Activated CD4-positive, alpha-beta T cell treated with anti-CD3 and anti-CD28 coated beads for 36 hours (primary cell): ENCODE measurements at places on chromosomes 16 and 17. TPM values are rescaled to one million over a fixed set of nuclear protein-coding genes. Genes with fewer than 3 reads are reported as not detected.

MPV17L gene
- not detected for total RNA-seq

TPSD1 gene
- not detected for total RNA-seq

HS3ST3A1 gene
- total RNA-seq, result 0.27 TPM

KIF2B gene
- total RNA-seq, result not detected

SCARF1 gene
- total RNA-seq, result 1.2 TPM

- no peak for DNase-seq
These were observed 1.1 kb upstream of the CD19 start for GRCh38 chr16:28930652-28931051.

DNA sequence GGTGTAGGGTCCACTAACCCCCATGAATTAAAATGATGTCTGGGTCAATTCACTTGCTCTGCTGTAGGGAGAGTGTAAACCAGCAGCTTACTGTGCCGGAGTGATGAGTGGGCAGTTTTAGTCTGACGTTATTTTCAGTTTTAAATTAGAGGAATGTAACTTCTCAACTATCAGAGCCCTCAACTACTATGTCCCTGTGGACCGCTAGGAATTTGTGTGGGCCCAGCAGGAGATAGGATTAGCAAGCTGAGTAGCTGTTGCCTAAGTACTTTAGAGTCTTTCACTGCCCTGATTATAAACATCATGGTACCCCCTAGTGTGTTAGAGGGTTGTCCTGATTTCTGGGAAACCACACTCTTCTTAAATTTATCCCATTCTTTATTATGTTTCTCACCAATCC is 11.4 kb downstream of the MARVELD3 start:
- no peak for DNase-seq

DNA sequence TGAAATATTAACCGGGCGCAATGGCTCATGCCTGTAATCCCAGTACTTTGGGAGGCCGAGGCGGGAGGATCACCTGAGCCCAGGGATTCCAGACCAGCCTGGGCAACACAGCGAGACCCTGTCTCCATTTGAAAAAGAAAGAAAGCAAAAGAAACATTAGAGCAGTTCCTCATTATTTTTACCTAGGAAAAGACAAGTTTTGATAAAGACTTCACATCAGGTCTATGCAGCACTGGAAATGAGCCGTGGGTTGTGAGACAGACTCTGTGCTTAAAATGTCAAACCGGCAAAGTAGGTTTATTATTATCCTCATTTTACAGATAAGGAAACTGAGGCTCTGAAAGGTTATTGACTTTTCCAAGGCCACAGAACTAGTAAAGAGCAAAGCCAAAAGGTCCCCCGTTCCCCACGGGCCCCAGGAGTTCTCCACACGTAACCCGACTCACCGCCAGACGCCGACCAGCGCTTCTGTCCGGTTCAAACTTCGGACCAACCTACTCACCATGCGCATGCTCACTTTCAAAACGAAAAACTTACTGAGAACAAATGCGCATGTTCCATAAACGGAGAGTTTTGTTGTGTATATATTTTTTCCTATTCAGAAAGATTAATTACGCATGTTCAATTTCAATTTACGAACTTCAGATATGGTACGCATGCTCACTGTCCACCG is 356 bp downstream of the TUBD1 start:
- no peak for DNase-seq

DNA sequence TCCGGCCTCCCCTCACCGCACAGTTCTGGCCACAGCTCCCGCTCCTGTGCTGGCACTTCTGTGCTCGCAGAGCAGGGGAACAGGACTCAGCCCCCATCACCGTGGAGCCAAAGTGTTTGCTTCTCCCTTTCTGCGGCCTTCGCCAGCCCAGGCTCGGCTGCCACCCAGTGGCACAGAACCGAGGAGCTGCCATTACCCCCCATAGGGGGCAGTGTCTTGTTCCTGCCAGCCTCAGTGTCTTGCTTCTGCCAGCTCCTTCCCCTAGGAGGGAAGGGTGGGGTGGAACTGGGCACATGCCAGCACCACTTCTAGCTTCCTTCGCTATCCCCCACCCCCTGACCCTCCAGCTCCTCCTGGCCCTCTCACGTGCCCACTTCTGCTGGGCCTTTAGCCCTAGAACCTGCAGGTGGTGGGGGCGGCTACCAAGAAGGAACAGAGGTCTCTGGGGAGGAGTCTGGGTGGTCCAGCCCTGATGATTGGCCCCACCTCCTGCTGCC is 645 bp upstream of the ELMO3 start:
- peak; percentile 48 for DNase-seq

DNA sequence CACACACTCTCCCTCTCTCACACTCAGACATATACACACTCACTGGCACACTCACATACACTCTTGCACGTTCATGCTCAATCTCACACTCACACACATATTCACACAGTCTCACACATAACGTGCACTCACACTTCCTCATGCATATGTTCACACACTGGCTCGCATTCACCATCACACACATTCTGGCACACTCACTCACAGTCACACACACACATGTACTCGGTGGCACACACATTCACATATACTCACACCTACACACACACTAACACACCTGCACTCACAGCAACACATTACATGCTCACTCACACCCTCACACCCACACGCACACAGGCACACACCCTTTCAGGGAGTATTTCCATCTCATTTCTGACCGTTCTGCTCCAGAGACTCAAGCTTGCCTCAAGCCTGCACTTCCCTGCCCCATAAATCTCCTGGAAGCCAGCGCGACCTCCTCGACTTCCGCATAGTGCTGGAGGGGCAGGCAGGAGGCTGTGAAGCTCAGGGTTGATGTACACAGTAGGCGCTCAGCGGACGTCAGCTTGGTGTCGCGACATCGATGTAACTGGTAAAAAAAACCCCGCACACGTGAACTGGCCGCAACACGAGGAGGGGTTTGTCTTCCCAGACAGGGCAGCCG is 66.7 kb upstream of the FOXF1 start:
- no peak for DNase-seq

- peak; percentile 37 for DNase-seq
These were observed 20.7 kb downstream of the SLC43A2 start for GRCh38 chr17:1607971-1608320.

GRCh38 chr17:54937018-54937417 is 31.4 kb downstream of the COX11 start:
- no peak for DNase-seq

DNA sequence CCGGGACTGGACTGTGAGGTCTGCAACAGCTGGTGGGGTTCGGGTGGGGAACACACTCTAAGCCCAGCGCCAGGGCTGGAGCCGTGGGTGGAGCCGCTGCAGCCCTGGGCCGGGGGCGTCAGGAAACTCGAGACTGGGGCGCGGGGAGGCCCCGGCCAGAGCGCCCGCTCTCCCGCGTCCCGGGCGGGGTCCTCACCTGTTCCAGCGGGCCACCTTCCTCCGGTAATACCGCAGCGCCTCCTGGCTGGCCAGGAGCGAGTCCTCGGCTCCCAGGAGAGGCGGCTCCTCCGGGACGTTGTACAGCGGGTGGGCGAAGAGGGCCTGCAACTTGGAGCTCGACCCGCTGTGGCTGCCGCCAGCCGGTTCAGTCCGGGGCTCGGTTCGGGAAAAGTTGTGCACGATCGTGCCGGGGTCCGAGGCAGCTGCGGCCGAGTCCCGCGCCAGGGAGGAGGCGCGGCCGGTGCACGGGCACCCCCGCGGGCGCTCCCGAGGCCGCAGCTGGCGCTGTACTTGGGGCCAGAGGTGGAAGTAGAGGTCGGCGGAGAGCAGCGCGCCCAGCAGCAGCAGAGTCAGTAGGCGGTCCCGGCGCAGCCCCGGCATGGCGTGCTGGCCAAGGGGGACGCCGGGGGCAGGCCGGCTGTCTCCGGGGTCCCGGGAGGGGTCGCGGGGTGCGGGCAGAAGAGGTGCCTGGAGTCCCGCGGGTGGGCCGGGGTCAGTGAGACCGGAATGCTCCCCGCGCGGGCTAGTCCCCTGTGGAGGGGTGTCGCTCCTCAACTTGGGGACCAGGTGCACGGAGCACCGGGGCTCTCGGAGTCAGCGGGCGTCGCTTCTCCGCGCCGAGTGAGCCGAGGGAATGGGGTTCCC is 868 bp downstream of the FAM20A start:
- DNase-seq, result peak; percentile 24

DNA sequence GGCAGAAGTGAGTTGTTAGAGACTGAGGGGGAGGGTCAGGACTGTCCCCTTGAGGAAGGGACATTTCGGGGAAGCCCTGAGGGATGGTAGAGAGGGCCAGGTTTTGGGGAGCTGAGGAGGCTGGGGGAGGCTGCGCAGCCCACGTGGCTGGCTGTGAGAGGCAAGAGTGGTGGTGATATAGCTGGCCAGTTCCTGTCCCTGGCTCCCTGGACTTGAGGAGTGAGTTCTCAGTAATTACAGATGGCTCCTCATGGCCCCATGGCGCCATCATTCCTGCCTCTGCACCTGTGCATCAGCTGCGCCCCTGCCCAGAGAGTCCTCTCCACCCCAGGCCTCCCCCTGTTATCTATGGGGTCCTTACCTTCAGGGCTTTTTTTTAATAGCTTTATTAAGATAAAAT is 30.3 kb downstream of the MPRIP start:
- no peak for DNase-seq

DNA sequence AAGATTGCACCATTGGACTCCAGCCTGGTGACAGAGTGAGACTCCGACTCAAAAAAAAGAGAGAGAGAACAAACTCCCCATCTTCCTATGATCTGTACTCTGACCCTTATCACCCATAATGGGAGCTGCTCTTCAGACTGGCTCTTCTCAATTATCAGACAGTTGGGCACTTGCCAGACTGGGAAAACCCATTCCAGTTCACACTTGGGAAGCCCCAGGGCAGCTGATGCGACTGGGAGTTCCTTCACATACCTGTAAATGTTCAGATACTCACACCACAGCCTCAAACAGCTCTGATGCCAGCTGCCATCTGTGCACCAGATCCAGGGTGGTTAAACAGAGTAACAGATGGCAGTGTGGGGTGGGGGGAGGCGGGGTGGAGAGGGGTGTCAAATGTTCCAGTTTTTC is 23.8 kb upstream of the TMEM101 start:
- no peak for DNase-seq

DNA sequence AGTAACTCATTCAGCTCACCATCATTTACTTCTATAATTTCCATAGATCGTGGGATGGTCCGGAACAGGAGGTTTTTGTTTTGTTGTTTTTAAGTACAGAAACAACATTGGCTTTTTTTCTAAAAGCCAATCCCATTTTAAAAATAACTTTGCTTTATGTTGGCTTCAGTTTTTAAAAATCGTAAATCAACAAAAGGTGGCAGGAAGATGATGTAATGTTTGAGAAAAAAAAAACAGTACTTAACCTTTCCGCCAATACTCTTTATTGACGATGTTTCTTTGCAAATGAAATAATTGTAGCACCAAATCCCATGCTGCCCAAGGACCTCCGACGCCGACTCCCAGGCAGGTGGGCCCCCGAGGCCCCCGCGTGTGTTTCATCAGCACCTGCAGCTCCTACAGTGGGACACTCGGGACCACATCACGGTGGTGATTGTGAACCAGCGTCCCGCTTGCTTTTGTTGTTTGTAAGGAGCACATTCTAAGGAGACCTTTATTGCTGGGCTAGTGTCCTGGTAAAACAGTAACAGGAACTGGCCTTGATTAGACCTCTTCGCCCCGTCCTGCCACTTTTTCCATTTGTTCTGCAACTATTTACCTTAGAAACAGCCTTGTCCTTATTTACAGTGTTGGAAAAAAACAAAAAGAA is 140.2 kb upstream of the CHMP6 start:
- no peak for DNase-seq

DNA sequence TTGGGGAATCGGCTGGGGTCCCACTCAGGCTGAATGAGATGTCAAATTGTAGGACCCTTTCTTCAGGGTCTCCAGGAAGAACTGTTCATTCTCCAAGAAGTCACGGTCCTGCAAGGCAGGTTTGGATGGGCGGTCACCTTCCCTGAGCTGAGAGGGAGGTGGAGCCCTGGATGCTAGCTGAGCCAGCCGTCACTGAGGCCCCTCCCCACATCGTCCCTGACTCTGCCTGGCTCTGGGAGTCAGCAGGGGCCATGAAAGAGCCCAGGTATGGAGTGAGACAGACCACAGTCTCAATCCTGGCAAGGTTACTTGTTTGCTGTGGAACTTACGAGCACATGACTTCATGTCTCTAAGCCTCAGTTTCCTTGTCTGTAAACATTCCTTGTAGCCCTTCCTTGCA is 6.0 kb upstream of the MRPL38 start:
- no peak for DNase-seq

- no peak for DNase-seq
These were observed 65.7 kb downstream of the FBXL20 start for GRCh38 chr17:39335704-39336223.

GRCh38 chr16:8893426-8893825 is 11.3 kb downstream of the LITAFD start:
- no peak for DNase-seq

GRCh38 chr16:50124769-50125168 is 28.3 kb upstream of the TENT4B start:
- DNase-seq, result no peak

GRCh38 chr17:75404223-75404730 is 1.2 kb downstream of the GRB2 start:
- DNase-seq, result peak; percentile 76
